ENCODE measurements at places on chromosomes 11 and 22. TPM values are rescaled to one million over a fixed set of nuclear protein-coding genes. Genes with fewer than 3 reads are reported as not detected.

The RAPSN gene
- not detected for polyA plus RNA-seq

The TRIM6 gene
- not detected for polyA plus RNA-seq

The NR1H3 gene
- 7.8 TPM for polyA plus RNA-seq

DNA sequence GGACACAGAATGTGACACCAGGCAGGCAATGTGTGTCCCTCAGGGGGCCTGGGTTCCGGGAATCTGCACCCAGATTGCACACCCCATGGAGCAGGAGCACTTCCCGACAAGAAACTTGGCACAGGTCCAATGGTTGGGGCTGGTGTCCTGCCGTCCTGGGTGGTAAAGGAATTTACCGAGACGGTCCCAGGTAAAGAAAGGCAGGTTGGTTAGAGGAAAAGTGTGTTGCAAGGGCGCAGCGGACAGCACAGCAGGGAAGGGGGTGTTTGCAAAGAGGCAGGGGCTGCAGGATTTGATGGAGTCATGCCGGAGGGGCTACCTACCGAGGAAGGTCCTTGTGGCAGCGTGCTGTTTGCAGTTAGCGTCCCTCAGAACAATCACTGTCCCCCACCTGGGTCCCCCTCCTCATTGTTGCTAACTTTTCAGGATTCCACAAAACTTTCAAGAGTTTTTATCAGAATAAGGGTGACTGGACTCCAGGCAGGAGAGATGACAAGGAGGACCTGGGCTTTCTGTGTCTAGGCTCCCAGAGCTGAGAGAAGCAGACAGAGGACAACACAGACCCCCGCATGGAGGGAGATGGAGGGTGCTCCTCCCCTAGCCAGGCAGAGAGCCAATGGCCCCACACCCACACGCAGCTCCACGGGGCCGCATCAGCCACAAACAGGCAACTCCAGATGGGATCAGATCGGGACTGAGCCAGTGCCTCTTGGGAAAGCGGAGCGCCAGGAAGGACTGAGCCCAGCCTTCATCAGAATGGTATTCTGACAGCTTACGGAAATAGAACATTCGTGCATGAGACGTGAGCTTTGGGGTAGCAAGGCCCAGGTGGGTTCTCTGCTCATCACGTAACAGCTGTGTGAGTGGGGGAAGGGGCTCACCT, 1423.9 kb downstream of the BRD1 start:
- no peak for DNase-seq

GRCh38 chr11:104946907-104947306, 21.5 kb downstream of the CASP4 start:
- DNase-seq, result peak; percentile 49

GRCh38 chr11:15286465-15286864, 171.7 kb downstream of the INSC start:
- no peak for DNase-seq

GRCh38 chr11:84800755-84801346, 826.3 kb downstream of the DLG2 start:
- DNase-seq, result no peak

DNA sequence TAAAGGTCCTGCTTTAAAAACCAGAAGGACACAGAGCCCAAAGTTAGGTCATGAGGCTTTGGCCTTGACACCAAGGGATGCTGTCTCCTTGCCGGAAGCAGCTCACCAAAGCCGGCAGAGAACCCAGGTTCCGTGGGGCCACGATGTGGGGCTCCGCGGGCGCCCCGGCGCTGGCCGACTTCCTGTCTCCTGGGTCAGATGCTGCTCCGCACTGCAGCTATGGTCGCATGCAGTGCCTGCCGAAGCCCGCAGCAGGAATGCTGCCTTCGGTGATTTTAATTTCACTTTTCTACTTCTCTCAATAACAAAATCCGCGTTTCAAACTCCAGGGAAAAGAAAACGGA, 454 bp upstream of the OTUB1 start:
- peak; percentile 74 for DNase-seq

The LRRC32 gene
- polyA plus RNA-seq, result 0.56 TPM

The CSNK2A3 gene
- polyA plus RNA-seq, result 1.0 TPM

GRCh38 chr11:45921561-45922424, 663 bp upstream of the LARGE2 start:
- peak; percentile 14 for DNase-seq

DNA sequence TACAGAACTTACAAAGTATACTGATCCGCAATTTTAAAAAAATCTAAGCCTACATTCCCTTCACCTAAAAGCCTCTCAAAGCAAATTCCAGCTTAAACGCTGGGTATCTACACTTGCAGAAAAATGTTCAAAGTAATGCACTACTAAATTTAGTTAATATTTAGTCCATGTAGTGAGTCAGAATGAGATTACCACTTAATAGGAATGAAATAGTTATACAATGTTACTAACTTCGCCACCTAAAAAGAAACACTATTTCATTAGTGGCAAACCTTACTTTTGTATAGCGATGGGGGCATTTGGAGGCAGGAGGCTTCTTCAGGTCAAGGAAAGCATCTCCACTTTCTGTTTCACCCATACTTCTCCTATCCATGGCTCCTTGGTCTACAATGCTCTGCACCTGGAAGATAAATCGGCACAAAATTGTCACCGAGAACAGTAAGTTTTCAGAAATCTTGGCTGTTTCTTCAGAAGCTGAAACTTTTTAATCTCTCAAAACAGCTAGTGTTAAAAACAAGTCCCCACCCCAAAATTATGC, 1.2 kb downstream of the EIF4ENIF1 start:
- DNase-seq, result no peak

The SNRPD3 gene
- polyA plus RNA-seq, result 102 TPM

DNA sequence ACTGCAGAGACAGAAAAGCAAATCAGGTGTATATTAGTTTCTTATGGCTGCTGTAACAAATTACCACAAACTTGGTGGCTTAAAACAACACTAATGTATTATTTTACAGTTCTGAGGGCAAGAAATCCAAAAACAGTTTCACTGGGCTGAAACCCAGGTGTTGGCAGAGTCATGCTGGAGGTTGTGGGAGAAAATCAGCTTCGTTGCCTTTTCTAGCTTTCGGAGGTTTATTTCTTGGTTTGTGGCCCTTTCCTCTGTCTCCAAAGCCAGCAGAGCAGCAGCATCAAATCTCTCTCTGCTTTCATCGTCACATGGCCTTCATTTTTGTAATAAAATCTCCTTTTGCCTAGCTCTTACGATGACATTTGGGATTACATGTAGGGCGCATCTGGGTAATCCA, 33.0 kb upstream of the OR6M1 start:
- DNase-seq, result no peak

GRCh38 chr22:50261615-50262459, at the start of gene MAPK12:
MAPK12 (minus strand) TSS chr22:50261683; CDS start chr22:50261509, 174 bp downstream.
- DNase-seq, result no peak

DNA sequence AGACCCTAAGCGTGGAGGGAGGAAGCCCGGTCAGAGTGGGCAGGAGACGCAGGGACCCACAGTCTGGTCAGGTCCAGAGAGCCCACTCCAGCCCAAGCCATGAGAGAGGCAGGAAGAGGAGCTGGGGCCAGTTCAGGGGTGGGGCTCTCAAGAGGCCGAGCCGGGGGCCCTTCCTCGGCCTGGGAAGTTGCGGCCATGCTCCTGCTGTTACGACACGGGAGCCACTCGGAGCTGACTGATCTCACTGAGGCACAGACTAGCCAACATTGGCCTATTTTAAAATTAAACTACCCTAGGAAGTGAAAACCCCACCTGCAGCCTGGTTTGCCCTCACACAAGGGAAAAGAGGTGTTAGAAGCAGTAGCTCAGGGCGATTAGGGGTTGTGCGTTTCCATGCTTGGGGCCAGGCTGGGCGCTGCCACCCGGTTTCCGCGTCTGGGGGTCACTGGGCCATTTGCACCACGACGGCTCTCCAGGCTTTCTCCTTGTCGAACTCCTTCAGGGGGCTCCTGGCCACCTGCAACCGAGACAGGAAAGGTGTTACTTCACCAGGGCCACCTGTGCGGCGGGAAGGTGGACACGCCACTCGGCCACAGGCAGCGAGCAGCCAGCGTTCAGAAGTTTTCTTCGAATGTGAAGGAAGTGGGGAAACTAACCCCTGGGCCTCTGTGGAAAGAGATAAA, 3.2 kb upstream of the TTLL8 start:
- no peak for DNase-seq

GRCh38 chr11:113295993-113296392, 18.4 kb upstream of the TTC12 start:
- no peak for DNase-seq

The CYB5R3 gene
- polyA plus RNA-seq, result 46.4 TPM

DNA sequence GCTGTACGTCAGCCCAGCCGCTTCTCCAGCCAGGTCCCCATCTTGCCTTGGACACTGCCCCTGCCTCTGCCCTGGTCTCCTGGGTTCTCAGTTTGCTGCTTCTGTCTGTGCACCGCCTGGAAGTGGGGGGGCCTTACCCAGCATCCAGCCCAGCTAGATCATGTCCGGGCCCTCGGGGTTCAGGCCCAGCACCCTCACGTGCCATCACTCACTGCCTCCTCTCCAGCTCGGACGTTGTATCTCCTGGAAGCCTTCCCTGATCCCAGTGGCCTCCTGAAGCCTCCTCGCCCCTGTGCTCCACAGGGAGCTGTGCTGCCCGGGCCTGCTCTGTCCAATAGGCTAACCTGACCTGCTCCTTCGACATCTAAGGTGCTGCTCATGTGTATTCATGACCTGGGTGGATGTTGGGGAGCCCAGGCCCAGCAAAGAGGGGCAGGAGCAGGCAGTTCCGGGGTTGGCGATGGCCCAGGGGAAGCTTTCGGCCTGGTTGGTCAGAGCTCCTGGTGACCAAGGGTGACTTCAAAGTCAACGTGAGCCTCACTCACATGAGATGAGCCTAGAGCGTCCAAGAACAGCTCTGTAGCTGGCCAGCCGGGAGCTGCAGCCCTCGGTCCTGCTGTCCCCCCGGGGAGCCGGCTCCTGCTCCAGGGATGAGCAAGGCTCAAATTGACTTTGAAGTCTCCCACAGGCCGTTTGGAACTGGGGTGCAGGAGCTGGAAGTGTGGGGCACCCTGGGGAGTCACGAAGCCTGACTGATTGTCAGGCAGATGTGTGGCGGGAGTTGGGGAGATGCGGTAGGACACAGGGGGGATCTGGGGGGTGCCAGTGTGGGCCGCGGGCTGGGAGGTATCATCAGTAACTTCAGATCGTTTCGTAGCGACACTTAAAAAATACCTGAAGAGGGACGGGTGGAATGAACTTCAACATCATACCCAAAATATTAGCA, 5.2 kb upstream of the ASCL2 start:
- DNase-seq, result no peak

The BARX2 gene
- not detected for polyA plus RNA-seq

DNA sequence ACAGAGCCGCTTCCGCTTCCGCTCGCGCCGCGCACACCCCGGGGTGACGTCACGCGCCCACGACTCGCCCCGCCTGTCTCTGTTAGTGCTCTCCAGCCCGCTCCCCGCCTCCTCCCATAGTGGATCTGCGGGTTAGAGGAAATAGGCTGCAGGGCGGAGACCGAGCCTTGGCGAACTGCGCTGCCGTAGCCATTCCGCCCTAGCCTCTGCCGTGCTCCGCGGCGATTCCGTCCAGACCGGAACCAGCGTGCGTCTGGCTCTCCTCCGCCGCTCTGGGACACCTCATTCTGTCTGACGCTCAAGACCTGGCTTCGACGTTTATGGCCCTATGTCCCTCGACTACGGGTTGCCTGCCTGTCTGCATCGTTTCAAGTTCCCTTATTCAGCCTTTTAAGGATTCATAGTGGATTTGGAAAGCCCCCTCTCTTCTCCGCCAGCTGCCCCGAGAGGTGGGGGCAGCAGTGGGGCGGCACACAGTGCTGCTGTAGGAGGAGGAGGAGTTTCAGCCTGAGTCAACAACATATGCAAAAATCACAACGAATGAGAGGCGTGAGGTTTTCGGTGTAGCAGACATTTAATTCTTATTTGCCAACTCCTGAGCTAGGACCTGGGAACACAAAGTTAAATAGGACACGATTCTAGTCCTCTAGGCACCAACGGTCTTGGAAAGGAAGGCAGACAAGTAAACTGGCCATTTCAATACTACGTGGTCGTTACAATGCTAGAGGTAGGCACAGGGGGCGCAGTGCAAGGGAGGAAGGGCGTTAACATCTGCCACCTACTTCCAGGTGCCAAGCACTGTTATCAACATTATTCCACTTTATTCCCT, at the start of gene TAF10:
TSS of gene TAF10 (minus strand) at position 4 of the 829 bp plus-strand sequence. CDS start 27 bp downstream, outside the sequence.
- peak; percentile 96 for DNase-seq

The GGTLC3 gene
- polyA plus RNA-seq, result not detected

The FGF19 gene
- not detected for polyA plus RNA-seq

The LINC01488 gene
- polyA plus RNA-seq, result not detected

DNA sequence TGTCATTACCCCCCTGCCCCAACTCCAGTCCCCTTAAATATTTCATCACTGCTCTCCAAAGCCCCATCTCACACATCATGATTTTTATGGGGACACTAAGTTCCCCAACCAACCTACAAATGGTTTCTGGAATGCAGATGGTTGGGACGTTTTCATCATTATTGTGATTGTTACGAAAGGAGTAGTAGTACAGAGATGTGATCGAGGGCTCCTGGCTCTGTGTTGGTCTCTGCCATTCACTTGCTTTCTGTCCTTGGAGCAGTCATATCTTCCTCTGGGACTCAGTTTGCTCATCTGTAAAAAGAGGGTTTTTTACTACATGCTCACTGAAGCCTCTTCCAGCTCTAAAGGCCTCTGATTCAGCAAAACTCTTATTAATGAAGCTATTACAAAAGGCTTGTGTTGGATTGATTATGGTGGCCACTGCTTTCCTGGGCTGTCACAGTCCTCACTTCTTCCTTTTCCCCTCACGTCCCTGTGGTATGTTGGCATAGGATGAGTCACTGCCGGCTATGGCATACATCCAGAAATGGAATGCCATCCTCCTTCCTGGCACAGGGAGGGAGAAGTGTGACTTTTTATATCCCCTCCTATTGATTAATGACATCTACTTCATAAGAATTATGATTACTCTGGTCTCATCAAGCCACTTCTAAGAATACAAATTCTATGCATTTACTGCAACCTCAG, 593.7 kb downstream of the METTL15 start:
- DNase-seq, result no peak

GRCh38 chr22:27003297-27003696, 345.9 kb downstream of the MIAT start:
- no peak for DNase-seq

The ST14 gene
- not detected for polyA plus RNA-seq

DNA sequence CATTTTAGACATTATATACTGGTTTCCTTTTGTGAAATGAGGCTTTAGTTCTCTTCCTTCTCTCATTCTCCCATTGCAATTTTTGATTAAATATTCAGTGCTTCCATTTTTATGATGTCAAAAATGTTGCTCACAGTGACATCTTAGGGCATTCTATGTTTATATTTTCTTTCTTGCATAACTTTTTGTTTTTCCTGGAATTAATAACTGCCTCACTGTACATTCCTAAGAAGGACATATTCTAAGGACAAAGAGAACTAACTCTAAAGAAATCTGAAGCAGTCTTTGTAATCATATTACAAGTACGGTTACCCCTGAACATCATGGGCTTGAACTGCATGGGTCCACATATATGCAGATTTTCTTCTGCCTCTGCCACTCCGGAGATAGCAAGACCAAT, 25.8 kb upstream of the P2RY6 start:
- DNase-seq, result no peak

The GSTT2 gene
- polyA plus RNA-seq, result not detected

GRCh38 chr22:21823740-21824444, 43.6 kb downstream of the MAPK1 start:
- no peak for DNase-seq

GRCh38 chr11:65524014-65524740, 706 bp upstream of the SCYL1 start:
- no peak for DNase-seq

The TCN1 gene
- polyA plus RNA-seq, result not detected

GRCh38 chr11:1200611-1201191, 22.2 kb upstream of the MUC5B start:
- no peak for DNase-seq
